ENCODE measurements at places on chromosomes 11 and 22.

DNA sequence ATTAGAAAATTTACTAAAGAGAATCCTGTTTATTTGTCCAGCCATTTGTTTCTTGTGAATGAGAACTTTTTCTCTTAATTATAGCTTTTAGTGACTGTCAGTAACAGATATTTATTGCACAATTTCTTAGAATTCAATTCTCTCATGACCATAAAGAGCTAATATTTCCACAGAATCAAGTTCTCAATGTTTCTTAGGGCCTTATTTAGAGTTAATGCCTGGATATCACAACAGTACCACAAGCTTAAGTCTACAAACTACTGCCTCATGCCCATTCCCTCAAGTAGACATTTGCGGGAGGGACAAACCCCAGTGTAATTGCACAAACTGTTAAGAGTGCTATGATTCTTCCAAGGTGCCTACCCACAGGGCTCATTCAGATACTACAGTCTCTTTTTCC, 199.7 kb upstream of the POU2AF2 start:
- no peak for DNase-seq

DNA sequence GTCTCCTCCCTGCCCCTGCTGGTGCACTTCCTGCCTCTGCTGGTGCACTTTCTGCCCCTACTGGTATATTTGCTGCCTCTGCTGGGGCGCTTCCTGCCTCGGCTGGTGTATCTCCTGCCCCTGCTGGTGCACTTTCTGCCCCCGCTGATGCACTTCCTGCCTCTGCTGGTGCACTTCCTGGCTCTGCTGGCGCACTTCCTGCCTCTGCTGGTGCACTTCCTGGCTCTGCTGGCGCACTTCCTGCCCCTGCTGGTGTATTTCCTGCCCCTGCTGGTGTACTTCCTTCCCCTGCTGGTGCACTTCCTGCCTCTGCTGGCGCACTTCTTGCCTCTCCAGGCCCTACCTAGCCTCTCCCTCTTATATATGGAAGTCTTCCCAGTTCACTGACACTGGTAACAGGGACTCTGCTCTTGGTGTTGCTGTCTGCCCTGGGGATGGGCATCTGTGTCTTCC, 10.1 kb downstream of the MTFP1 start:
- DNase-seq = peak; percentile 81

DNA sequence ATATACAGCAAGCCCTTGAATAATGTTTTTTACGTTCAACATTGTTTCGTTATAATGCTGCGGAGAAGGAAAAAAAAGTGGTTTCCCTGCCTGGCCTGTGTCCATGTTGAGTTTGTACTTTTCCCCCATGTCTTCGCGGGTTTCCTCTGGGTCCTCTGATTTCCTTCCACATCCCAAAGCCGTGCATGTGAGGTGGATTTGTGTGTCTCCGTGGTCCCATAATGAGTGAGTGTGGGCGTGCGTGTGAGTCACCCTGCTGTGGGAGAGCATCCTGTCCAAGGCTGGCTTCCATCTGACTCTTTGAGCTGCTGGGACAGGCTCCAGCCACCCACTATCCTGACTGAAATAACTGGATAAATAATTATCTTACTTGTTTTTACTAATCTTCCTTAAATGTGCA, 29.6 kb upstream of the SNX19 start:
- DNase-seq = no peak

GRCh38 chr11:84901991-84902390, 725.2 kb downstream of the DLG2 start:
- no peak for DNase-seq

DNA sequence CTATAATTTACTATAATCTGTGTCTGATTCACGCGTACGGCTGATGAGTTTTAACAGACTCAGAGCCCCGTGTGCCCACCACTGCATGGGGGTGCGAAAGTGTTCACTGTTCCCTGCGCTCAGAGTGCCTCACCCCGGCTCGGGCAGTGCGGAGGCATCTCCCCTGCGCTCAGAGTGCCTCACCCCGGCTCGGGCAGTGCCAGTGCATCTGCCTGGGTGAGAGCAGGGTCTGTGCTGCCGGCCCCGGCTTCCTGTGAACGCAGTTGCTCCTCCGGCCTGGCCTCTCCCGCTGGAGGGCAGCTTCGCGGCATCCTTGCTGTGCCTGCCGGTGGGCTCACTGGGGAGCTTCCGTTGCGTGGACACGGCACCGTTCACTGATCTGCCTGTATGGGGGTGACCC, 14.2 kb downstream of the PTDSS2 start:
- no peak for DNase-seq
